ENCODE measurements at places on chromosomes 6 and 20.

DNA sequence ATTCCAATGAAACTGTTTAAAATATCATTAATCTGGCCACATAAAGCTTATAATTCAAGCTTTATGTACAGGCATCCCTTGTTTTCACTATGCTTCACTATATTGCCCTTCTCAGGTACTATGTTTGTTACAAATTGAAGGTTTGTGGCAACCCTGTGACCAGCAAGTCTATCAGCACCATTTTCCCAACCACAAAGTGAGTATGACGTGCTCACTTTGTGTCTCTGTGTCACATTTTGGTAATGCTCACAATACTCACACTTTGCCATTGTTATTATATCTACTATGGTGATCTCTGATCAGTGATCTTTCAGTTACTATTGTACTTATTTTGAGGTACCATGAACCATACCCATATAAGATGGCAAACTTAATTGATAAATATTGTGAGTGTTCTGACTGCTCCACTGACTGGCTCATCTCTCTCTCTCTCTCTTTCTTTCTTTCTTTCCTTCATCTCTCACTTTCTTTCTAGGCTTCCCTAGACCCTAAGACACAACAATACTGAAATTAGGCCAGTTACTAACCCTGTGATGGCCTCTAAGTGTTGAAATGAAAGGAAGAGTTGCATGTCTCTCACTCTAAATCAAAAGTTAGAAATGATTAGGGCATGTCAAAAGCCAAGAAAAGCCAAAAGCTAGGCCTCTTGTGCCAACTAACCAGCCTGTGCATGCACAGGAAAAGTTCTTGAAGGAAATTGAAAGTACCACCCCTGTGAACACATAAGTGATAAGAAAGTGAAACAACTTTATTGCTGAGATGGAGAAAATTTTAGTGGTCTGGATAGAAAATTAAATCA is 227.9 kb downstream of the BCAS1 start:
- no peak for DNase-seq

DNA sequence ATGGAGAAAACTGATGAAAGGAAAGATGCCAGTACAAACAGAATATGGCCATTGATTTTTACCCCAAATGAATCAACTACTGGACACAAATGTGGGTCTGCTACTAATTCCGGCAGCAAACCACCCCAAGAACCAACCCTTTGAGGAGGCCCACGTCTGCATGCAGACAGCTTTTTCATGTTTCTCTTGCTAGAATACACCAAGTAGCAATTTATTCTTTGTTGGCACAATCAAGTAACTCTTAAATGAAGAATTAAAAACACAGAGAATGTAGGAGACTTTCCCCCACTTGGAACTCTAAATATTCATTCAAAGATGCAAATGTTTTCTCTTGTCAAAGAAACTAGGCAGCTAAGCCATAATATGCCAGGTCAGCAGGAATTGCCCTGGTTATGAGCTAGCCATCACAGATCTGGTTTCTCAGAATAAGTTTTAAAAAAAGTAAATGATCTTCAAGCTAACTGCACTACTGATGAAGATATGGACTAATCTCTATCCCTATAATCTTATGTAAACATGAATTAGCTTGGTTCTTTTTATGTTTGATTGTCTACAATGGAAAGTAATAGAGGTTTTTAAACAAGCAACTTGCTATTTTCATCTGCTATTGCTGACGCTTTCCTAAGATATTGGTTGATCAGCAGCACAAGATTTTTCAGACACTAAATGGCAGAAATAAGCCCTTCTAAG is 163.1 kb upstream of the THEMIS start:
- no peak for DNase-seq

GRCh38 chr6:161230339-161230738 is 43.5 kb downstream of the AGPAT4 start:
- DNase-seq: no peak

- DNase-seq: peak; percentile 65
Observed at GRCh38 chr6:132333639-132334520, 67.4 kb downstream of the MOXD1 start.

DNA sequence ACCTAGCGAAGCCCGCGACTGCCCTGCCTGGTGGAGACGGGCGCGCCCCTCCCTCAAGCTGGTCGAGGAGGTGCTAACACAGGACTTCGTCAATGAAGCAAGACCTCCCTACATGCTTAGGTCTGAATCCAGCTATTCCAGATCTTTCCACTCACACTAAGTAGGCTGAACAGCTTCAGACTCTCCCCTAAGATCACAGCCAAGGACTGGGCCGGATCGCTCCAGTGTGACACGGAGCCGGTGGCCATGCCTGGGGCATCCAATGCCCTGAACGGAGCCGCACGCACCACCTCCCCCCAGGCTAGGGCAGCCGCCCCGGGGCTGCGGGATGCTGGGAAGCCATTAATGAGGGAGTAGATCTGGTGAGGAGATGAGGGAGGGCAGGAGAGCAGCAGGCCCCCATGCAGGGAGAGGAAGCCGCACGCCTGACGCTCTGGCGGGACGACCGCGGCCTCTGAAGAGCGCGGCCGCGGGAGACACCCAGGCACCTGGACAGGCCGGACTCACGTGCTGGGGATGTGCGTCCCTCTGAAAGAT is 200.0 kb downstream of the WDR27 start:
- DNase-seq: no peak

DNA sequence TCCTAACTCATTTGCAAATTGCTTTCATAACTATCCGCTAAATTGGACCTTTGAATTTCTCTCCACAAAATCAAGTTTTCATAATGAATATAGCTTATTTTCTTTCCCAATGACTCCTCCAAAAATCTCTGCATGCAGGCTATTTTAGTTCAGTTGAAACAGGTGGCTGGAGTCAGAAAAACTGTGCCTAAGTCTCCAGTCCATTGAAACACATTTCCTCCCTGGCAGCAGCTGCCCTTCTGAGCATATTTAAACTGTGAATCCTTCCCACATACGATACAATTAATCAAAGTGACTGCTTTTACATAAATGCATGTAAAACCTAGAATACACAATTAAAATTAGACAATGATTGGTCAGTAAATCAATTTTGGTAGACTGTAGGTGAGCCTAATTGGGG is 344.6 kb upstream of the MARCKS start:
- DNase-seq: no peak

DNA sequence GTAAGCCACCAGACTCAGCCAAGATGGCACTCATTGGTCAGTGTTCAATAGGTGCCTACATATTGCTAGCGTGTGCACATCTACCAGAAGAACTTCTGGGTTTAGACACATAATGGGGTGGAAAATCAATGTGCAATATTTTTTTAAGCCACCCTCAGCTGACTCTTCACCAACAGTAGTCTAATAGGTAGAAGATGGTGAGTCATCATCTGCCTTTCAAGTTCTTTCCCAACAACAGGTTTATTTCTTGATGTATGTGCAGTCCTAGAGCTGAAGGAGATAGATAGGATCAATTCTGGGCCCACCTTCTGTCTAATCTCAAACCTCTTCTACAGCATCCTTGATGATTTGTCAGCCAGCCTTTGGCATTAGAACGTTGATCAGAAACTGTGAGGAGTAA is 41.3 kb downstream of the IRAK1BP1 start:
- no peak for DNase-seq

DNA sequence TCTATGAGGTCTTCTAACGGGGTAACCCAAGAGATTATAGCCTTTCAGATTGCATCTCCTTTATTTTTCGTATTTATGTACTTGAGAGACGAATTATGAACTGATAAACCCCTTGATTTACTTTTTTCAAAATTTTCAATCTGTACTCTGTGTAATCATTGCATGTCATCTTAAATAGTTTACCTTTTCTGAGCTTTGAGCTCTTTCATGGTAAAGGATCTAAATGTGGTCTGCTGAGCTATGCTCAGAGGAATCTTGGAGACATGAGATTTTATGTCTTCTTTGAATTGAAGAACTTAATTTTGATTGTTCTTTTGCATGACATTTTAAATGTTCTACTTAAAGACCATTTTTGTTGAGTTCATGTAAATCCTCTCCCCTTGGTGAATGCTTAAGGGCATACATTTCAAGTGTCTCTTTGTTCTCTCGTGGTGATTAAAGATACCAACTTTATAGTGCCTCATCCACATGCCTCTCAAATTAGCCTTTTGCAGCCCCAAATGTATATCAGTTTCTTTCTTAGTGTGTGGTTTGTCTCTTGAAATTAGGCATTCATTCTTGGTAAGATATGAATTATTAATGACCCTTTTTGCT is 116.3 kb upstream of the SCGN start:
- no peak for DNase-seq

DNA sequence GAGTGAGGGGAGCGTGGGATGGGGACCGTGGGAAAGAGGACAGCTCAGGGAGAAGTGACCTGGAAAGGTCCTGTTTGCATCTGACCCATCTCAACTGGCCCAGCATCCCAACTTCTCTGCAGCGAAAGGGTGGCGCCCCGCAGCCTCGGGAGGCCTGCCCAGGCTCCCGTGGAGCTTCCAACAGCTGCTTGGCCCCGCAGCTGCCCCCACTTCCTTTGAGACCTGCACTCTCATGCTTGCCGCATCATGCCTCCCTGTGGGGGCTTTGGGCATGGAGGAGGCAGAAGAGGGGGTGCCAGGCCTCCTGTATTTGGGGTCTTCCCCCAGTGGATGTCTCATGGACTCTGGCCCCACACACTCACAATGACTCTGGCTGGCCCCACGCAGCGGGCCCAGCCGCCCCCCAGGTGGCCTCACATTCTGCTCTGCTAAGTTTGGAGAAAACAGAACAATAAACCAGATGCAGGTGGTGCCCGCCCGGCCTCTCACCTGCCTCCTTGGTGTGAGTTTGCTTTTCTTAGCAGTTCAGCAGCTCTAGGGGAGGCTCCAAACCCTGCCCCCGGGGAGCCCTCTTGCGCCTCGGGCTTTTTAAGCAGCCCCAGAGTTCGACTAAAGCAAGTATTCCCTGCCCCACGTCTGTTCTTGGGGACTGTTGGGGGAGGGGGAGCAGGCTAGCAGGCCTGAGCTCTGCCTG is 40.7 kb downstream of the CPXM1 start:
- no peak for DNase-seq

GRCh38 chr20:39944861-39945260 is 744.2 kb downstream of the MAFB start:
- no peak for DNase-seq

GRCh38 chr20:34512955-34513419 is 3.2 kb upstream of the DYNLRB1 start:
- no peak for DNase-seq

Data from fibroblast of the conjunctiva (primary cell).